ENCODE measurements at places on chromosomes 6 and 20.

DNA sequence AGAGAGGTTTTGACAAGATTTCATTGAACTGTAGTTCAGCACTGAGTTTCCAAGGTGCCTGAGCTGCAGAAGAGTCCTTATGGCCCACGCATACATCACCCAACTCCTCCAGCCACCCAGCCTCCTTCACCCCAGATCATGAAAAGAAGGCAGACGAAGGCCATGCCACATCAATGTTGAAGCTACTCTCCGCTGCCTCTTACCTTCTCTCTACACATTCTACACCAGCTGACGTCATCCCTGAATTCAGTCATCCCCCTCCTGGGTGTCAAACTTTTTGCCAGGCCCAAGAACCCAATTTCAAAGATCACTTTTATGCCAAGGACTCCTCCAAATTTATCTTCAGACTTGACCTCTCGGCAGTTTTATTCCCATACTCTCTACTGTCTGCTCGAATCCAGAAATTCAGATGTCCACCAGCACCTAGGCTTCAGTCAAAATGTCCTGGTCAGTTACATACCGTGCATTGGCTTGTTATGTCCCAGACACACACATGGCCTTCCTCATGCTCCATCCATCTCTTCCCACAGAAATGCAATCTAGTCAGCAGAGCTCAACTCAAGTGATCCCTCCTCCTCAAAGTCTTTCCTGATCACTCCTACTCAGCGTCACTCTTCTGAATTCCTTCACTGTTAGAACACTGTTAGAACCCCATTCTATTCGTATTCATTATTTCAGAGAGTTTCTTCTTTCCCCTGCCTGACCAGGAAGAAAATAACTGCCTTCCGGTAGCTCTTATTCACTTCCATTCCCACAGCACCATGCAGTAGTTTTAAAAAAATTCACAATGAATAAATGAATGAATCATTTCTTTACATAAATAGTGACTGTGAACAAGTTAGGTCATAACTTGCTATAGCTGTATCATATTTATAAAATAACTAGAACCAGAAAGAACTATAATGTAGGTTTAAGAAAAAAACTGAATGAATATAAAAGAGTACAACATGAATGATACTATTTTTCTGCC, 11.5 kb downstream of the ATXN1 start:
- no peak for DNase-seq

DNA sequence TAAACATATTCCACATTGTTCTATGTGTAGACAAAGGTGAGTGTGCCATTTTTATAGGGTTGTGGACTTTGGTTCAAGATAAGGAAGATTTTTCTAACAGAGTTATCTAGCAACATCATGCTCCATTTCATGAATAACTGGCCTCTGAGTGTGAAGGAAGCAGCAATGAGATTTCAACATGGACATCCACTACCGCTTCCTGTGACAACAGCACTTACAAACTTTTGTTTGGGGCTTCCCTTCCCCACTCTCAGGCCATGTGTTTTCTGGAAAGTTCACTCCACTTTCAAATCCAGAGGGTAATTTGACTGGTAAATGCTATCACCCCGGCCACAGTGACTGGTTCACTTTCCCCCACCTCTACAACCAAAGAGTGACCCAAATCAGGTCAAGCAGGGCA, 38.1 kb upstream of the PROKR2 start:
- no peak for DNase-seq

- DNase-seq: no peak
Observed at GRCh38 chr6:14520029-14520428, 402.5 kb downstream of the CD83 start.

DNA sequence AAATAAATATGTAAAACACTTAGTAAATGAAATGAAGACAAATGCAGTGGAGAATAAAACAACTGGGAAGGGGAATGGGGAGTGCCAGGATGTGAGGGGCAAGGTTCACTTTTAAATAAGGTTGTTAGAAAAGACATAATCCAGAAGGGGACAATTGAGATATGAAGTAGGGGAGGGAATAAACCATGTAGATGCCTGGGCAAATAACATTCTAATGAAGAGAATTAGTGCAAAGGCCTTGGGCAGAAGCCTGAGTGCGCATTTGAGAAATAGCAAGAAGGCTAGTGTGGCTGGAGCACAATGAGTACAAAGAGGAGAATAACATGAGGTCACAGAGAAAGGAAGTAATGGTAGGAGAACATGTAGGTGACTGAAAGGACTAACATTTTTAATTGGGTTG, 2.4 kb downstream of the CEP57L1 start:
- DNase-seq: no peak

DNA sequence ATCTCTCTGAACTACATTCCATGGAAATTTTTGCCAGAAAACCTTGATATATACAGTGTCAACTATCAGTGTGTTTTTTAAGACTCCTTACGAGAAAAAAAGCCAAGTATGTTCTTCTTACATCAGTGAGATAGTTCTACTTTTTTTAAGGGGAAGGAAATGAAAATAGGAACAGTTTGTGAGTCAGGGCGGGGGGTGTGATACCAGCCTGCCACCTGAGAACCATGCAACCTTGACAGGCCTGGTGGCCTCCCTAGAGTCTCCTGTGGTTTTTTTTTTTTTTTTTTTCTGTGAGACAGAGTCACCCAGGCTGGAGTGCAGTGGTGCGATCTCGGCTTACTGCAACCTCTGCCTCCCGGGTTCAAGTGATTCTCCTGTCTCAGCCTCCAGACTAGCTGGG, 96.3 kb upstream of the GCM1 start:
- no peak for DNase-seq

DNA sequence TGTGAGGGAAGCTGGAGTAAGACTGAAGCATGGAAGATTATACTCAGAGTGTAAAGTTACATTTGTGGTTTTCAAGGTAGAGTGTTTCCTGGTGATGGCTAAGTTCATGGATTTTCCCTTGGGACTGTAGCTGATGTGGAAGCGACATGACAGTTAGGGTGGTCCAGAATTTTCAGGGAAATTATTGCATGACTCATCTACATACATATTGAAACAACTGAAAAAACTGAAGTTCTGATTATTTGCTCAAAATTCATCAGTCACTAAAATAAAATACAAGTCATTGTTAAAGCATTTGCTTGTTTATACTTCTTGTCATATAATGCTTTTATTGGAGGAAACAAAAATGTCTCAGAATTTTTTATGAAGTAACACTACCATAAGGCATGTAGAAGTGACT, 700.0 kb downstream of the RFPL4B start:
- no peak for DNase-seq

DNA sequence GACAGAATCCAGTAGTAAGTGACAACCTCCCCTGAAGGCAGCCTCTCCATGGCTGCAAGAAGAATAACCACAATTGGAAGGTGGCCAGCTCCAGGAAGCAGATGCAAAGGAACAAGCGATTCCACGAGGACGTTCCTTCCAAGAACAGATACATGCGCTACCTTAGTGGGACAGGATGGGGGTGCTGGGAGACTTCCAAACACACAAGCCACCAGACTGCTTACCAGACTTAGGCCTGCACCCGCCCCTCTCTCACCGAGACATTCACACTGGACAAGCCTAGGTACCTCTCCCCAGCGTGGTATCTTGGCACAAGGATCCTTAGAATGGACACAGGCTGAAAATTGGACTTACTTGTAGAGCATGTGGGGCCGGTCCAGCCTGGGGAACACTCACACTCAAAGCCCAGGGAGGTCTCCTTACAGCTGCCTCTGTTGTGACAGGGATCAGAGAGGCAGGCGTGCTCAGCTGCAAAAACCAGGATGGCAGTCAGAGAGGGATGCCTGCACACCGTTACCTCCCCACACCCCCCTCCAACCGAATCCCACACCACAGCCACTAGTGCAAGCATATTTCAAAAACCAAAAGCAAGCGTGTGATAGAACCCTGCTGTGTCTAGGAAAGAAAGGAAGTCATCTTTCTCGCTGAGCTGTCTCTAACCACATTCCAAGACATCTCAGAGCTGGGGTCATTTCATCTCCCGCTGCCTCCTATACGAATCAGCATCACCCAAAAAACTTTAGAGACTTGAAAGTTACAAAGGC, 22.4 kb downstream of the JAG1 start:
- DNase-seq: no peak

GRCh38 chr6:25747477-25747876, 7.1 kb upstream of the SLC17A4 start:
- DNase-seq: no peak

DNA sequence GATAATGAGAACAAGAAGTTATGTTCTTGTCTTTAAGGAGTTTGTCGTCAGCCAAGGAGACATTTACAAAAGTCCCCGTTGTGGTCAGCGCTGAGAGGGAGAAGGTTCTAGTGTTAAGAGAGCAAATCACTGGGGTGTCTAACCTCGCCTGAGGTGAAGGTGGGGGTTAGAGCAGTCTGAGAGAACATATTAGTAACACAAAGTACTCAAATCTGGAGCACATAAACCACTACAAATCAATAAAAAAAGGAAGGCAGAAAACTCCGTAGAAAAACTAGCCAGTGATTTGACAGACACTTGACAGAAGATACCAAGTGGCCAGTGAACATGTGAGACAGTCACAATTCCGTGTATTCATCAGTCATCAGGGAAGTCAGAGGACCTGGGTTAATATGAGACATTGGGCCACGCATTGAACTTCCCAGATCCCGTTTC, 45.4 kb downstream of the CDS2 start:
- no peak for DNase-seq

- no peak for DNase-seq
Observed at GRCh38 chr6:39184906-39185580, 44.2 kb downstream of the KCNK5 start.

GRCh38 chr6:146851837-146852236, 253.1 kb downstream of the ADGB start:
- DNase-seq: no peak

- DNase-seq: no peak
Observed at GRCh38 chr6:23334360-23334759, 765.0 kb downstream of the HDGFL1 start.

GRCh38 chr20:32193996-32194395, 13.5 kb downstream of the PLAGL2 start:
- no peak for DNase-seq

GRCh38 chr6:121951918-121952379, 447.5 kb upstream of the HSF2 start:
- no peak for DNase-seq

GRCh38 chr6:2876210-2877056, 26.7 kb downstream of the SERPINB9 start:
- DNase-seq: no peak

- DNase-seq: no peak
Observed at GRCh38 chr20:11271920-11272594, 598.3 kb upstream of the JAG1 start.

DNA sequence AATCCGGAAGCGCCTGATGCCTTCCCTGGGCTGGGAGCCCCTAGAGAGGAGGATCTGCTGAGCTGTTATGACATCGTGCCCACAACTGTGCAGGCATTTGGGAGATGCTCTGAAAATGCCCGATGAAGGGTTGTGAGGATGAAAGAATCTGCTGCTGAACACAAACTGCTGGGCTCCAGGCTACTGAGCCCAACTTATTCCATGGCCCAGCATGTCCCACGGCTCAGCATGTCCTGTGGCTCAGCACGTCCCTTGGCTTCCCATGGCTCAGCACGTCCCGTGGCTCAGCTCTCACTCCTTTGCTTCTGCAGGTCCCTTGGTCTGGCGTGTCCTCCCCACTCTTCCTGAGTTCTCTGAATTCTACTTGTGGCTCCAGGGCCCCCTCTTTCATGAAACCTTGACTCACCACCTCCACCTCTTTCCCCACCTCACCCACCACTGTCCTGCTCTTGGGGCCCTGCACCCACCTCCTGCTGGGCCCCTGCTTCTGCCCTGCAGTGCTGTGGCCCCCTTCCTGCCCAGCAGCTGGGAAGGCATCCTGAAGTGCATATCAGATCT, 80.4 kb downstream of the PHACTR3 start:
- no peak for DNase-seq

DNA sequence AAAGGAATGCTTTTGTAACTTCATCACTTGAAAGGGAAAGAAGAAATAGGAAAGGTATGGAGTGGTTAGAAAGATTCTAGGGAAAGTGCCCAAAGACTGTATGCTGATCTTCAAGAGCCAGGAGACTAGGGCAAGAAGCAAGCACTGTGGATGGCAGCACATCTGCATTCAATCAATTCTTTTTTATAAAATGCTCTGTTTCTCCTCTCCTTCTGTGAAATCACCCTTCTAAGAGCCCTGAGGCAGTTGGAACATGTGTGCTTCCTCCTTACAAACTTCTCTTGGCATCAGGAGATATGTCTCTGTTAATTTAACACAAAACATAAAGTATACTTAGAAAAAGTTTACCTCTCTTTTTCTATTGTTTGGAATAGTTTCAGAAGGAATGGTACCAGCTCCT, 1162.2 kb upstream of the GJE1 start:
- DNase-seq: no peak

- no peak for DNase-seq
Observed at GRCh38 chr6:49866485-49866943, at the start of gene CRISP1. TSS of gene CRISP1 (minus strand) at chr6:49866535. CDS start at chr6:49857400, 9,135 bp downstream.

DNA sequence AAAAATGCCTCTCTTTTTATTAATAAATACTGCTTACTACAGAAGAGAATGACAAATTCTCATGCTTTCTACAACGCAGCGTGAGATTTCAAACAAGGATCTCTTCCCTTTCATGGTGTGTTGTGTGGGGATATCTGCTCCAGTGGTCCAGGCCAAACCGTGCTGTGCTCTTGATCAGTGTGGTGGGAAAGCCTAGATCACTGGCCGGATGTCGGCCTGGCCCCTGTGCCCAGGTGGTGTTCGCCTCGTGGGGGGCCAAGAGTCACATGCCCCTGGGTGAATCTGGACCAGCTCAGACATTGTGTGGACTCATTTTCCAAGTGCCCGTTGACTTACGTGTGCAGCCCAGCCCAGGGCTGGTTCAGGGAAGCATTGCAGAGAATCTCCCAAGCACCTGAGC, 4.3 kb downstream of the CDH4 start:
- no peak for DNase-seq

GRCh38 chr20:59082981-59083380, 40.4 kb upstream of the PRELID3B start:
- no peak for DNase-seq

DNA sequence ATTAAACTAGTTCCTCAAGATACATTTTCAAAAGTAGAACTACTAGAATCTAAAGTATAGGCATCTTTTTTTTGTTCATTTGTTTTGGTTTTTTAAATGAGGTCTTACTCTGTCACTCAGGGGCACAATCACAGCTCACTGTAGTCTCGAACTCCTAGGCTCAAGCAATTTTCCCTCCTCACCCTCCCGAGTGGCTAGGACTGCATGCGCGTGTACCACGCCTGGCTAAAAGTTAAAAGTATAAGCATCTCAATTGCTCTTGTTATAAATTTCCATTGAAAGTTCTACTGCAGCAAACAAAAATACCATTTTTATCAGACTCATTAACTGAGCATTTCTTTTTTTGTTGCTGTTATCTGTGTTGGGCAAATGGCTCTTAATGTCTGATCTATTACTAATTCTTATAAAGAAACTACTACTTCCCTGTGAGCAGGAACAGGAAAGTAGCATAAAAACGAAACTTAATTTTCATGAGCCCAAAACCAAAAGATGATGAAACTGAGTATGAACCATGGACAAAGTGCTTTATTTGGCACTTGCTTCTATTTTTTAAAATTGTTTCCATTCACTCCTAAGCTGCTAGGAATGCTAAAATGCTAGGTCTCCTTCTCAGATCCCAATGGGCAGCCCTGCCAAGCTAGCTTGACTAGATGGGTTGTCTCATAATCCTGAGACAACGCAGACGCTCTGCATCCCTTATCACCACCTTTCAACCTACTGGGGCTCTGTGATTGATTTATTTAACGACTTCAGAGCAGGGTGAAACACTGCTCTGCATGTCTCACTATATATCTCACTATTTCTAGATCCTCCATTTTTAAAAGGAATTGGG, 36.9 kb downstream of the TRPC4AP start:
- no peak for DNase-seq

GRCh38 chr6:46234156-46234556, 63.4 kb upstream of the ENPP5 start:
- no peak for DNase-seq

Measured in CD4-positive, alpha-beta T cell (primary cell).